ENCODE measurements at places on chromosomes 4 and X. TPM values are rescaled to one million over a fixed set of nuclear protein-coding genes. Genes with fewer than 3 reads are reported as not detected.

DNA sequence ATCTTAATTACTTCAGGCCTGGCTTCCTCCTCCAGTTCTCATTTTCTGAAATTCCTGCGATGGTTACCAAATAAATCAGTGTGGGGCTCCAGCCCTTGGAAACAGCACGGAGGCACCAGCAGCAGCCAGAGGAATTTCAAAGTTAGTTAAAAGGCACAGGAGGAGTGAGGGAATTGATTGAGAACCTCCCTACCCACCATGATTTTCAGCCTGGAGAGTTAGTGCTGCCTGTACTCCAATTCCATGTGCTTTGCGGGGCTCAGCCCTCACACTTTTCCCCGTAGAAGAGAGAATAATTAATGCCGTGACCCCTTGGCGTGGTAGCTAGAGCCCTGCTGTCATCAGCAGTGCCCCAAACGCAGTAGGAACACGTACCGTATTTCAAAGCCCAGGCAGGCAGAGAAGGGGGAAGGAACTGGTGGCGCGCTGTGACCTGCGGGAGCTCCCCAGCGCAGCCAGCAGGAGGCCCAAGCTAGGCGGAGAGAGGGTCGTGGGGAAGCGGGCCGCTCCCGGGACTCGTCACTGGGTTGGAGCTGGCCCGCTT is 84.0 kb upstream of the IGFBP7 start:
- no peak for DNase-seq

GRCh38 chr4:106304632-106305031 is 11.4 kb downstream of the TBCK start:
- DNase-seq, result no peak

DNA sequence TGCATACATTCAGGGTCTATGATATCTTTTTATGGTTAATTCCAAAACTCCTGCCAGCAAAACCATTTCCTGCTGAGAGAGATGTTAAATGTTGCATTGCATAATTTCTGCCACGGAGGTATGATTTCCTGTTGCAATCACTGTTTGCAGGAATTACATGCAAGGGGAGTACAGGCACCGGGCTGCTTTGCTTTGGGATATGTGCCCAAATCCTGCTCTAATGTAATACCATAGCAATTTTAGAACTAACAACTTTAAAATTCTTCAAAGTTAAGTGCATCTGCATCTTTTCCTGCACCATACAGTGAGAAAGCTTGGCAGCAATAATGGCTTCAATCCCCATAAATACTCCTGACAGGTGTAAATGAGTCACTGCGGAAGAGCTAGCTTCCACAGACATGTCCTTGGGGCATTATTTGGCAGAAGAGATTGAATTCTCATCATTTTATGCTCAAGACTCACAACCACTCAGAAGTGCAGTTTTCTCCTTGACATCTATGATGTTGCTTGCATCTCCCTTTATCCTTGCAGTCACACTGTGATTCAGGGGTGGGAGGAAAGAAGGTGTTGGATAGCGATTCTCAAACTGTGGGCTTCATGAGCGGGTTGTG is 29.6 kb downstream of the TRIM2 start:
- DNase-seq, result no peak

DNA sequence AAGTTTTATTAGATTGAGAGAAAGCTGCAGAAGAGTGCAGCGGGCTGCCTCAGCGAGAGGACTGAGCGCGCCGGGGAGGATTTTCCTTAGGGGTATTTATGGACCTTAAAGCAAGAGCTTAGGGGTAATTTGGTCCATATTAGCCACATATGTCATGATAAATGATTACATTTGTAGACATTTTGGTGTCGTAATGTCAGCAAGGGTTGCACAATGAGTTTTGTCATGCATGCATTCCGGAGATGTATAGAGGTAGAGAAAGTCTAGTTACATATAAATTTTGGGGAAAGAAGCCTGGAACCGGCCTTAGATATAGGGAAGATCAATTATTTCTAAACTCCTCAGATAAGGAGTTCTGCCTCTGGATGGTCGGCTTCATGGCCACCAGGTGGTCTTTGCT is 10.0 kb downstream of the MGST2 start:
- no peak for DNase-seq

DNA sequence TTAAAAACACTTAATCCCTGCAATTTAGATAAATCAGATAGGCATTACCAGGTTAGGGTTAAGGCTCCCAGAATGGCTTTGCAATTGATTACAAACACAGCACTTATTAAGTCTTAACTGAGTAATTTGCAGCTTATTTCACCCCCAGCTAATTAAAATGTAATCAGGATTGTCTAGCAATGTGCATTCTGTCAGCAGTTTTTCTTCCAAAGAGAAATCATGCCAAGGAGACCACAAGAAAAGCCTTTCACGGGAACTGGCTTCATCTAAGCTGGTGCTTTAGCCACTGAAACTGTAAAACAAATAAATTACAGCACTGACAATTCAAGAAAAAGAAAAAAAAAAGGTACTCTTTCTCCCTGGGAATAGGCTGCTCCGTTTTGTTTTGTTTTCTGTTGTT is 2.1 kb downstream of the ANOS1 start:
- no peak for DNase-seq

Gene PDLIM3
- total RNA-seq, result 0.10 TPM

DNA sequence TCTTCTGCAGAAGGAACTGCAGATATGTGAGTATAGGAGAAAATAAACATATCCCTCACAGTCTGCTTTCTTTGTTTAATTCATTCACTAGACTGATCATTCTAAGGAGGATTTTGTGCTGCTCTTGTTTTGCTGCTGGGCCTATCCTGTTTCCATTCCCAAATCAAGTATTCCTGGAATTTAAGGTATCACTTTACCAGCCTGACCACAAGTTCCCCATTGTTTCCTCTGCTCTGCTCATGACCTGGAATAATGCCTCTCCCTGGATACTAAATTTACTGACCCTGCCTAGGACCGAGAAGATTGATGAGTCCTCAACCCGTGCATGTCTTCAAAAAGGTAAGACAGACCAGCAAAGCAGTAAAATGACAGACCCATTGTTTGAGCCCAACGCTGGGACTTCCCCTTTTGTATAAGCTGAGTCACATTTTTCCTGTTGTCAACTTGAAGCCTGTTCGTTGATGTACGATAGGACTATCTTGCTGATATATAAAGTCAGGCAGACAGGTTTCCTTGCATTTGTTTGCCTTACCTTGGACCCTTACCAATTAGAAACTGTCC is 85.5 kb upstream of the TET2 start:
- DNase-seq, result no peak
